Right lung (tissue), 10 donors: ENCODE measurements at places on chromosomes 3 and 15. TPM values are rescaled to one million over a fixed set of nuclear protein-coding genes. Genes with fewer than 3 reads are reported as not detected.

Gene CCDC54
- 0.16 TPM for polyA plus RNA-seq

Gene NDN
- polyA plus RNA-seq, result 83.9 TPM

- DNase-seq, result no peak
These were observed 8.9 kb upstream of the POLR2M start for GRCh38 chr15:57697588-57697987.

Gene RPP25
- 4.5 TPM for polyA plus RNA-seq

Gene SLC22A13
- 0.06 TPM for polyA plus RNA-seq

Gene CHAC1
- 1.5 TPM for polyA plus RNA-seq

GRCh38 chr3:71684046-71684756 lies 41.0 kb downstream of the EIF4E3 start:
- no peak for DNase-seq

- DNase-seq, result no peak
These were observed 1.7 kb upstream of the LYSMD2 start for GRCh38 chr15:51739061-51739712.

- peak; percentile 9 for DNase-seq
These were observed 109.1 kb downstream of the PPP2R3A start for GRCh38 chr3:136074546-136075170.

Gene AP3B2
- 2.5 TPM for polyA plus RNA-seq

- no peak for DNase-seq
These were observed 103.5 kb downstream of the SEMA6D start for GRCh38 chr15:47820747-47821319.

Gene TMED3
- 69.0 TPM for polyA plus RNA-seq

Gene SLC24A5
- not detected for polyA plus RNA-seq

DNA sequence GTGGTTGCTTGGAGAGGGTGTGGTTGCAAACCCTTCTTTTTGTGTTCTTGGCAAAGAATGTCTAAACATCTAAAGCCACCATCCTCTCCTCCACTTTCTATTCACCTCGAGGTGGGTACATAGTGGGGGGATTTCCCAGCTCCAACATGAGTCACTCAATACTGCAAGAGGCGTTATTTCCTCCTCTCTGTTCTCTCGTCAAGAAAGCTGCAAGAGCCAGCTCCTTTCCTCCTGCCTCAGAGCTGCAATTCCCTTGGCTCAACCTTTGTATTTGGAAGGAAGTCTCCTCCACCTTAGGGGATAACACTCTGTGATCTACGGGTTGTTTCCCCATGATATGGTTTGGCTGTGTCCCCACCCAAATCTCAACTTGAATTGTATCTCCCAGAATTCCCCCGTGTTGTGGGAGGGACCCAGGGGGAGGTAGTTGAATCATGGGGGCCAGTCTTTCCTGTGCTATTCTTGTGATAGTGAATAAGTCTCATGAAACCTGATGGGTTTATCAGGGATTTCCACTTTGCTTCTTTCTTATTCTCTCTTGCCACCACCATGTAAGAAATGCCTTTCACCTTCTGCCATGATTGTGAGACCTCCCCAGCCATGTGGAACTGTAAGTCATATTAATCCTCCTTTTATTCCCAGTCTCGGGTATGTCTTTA lies 138.4 kb downstream of the PLCL2 start:
- DNase-seq, result no peak

GRCh38 chr3:52216585-52217408 lies 8.6 kb downstream of the TLR9 start:
- no peak for DNase-seq
